ENCODE measurements at places on chromosomes 1 and 21.

- no peak for DNase-seq
These were observed 90.7 kb upstream of the GCLM start for GRCh38 chr1:93999840-94000415.

- no peak for DNase-seq
These were observed 15.2 kb downstream of the PM20D1 start for GRCh38 chr1:205834751-205835150.

- DNase-seq: no peak
These were observed 107.4 kb downstream of the TBX19 start for GRCh38 chr1:168387781-168388760.

- DNase-seq: no peak
These were observed 182.6 kb downstream of the DPYD start for GRCh38 chr1:97738270-97738669.

GRCh38 chr1:64886877-64887276 is 79.5 kb downstream of the JAK1 start:
- no peak for DNase-seq

DNA sequence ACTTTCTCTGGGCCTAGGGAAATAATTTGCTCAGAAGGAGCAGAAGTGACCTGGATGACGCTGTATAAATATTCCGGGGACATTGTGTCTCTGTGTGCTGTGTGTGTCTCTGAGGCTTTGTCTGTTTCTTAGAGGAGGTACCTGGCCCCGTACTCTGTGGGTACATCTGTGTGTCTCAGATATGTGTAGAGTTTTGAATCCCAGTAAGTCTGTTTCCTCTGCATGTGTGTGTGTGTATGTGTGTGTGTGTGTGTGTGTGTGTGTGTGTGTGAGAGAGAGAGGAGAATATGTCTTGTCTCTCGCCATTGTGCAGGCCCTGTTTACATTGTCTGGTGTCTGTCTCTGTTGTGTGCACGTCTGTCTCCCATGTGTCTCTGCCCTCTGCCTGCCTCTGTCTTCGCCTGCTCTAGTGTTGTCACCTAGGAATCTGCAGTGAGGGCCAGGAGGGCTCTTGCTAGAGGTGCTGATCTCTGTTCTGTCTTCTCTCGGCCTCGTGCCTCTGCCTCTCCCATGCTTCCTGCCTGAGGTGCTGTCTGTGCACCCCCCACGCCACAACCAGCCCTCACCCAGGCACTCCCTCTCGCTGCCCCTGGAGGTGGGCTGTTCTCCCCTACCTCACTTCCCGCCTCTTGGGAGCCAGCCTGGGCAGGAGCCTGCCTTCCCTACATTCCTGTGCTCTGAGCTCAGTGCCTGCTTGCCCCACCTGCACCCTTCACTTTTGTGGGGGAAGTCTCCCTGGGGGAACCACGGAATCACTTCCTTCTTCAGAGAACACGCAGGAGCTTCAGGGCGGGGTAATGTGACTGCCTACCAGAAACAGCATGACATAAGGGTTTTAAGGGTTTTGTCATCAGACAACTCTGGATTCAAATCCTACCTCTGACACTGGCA is 5.9 kb downstream of the MAP7D1 start:
- no peak for DNase-seq

DNA sequence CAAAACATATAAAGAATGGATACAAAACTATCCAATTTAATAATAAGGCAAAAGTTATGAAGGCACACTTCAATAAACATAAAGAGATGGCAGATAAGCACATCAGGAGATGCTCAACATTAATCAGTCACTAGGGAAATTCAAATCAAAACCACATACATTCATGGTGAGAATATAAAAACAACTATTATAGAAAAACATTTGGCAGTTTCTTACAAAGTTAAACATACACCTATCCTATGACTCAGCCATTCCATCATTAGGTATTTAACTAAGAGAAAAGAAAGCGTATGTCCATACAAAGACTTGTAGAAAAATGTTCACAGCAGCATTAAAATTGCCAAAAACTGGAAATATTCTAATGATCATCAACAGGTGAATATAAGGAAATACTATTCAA is 44.3 kb downstream of the KIFAP3 start:
- no peak for DNase-seq

- DNase-seq: no peak
These were observed 50.4 kb upstream of the PTGFR start for GRCh38 chr1:78440381-78440793.

- DNase-seq: peak; percentile 92
These were observed at the start of the genes CPTP and INTS11 for GRCh38 chr1:1324524-1325287. TSS of gene CPTP (plus strand) at chr1:1324802. CDS start at chr1:1326911, 2,109 bp downstream. TSS of gene INTS11 (minus strand) at chr1:1324660. CDS start at chr1:1324608, 52 bp downstream.

DNA sequence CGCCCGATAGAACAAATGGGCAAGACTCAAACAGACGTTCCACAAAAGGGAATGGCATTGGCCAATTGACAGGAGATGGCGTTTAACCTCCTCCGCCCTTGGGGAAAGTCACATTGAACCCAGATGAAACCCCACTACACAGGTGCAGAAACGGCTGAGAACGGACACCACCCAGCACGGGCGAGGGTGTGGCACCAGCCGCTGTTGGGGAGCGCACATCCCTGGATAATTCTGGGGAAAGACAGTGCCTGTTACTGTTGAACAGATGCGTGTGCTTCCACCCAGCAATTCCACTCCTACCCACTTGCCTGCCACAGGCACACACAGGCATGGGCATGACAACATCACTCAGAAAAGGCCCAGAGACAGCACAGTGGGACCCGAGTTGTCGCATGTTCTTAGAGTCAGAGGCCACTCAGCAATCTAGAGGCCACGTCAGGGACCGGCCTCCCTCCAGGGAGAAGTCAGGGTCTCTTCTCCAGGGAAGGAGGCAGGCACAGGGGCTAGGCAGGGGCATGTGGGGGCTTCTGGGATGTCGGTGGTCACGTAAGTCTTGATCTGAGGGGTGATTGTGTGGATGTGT is 15.2 kb downstream of the PRXL2B start:
- DNase-seq: no peak

GRCh38 chr1:185674201-185674600 is 60.0 kb upstream of the HMCN1 start:
- DNase-seq: peak; percentile 31

DNA sequence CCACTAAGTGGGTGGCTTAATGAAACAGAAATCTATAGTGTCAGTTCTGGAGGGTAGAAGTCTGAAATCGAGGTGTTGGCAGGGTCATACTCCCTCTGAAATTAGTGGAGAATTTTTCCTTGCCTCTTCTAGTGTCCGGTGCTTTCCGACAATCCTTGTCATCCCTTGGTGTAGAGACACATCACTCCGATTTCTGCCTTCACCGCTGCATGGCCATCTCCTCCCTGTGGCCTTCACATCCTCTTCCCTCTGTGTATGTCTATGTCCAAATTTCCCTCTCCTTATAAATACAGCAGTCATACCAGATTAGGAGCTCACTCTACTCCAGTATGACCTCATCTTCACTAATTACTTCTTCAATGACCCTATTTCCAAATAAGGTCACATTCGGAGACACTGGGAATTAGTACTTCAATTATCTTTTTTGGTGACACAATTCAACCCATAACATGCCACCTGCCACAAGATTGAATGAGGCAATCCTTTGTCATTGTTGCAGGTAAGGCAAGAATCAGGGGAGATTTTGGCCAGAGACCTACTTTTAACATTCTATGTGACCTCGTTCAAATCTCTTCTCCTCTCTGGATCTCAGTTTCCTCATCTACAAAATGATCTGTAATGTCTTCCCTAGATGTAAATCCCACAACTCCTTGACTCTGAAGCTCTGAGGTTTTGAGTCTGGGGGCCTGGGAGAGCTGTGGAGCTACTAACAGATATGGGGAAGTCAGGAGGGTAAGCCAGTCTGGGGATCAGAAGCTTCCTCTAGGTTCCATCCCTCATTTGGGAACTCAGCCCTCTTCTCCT is 16.1 kb downstream of the NAV1 start:
- no peak for DNase-seq

GRCh38 chr1:6260433-6260934 is 414 bp downstream of the GPR153 start:
- no peak for DNase-seq

DNA sequence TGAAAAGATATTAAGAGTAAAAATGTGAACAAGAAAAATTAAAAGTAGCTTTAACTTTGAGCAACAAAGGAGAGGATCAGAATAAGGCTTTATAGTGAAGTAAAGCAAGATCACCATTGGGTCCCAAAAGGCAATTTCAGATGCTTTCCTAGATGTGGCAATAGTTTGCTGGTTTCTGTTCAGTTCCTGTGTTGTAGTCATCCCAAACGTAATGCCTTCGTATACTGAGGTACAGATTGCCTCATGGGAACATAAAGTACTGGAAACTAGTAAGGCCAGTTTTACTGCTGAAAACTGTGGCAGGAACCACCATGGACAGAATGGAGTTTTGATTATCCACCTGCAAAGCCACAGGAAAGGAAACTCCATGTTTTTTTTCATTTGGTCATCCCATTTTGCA is 283.5 kb upstream of the SGIP1 start:
- no peak for DNase-seq

- peak; percentile 43 for DNase-seq
These were observed 203.0 kb downstream of the TOMM20 start for GRCh38 chr1:234925440-234926263.

GRCh38 chr21:23936224-23936623 is 1671.1 kb downstream of the MRPL39 start:
- peak; percentile 4 for DNase-seq

DNA sequence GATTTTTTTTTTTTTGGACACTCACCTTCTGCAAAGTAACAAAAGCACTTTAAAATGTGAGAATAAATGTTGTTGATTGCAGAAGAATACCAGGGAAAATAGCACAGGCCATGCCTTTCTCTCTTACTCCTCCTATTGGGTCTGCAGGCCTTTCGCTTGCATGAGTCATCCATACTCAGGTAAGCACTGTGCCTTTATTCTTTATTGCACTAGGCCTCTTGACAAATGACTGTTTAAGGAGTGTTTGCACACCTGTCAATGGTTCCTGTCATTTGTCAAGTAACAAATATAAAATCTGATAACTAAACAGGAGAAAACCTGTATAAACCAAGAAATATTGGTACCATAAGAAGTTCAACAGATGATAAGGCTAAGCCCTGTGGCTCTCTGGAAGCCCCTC is 106.5 kb downstream of the RGS7 start:
- no peak for DNase-seq

DNA sequence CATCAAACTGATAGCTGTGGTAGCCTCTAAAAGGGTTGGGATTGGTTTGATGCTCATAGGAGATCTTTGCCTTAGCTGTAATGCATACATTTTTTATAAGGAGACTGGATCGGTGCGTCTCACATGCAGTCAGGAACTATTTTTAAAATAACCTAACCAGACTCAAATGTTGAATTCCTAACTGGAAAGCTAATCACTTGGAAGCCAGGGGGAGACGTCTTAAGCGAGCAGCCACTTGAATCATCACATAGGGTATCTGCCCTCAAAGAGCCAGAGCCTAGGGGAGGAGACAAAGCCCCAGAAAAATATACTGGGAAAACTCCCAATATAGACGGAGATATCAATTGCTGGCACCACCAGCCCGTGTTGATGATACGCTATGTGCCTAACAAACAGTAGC is 61.7 kb upstream of the PUM1 start:
- peak; percentile 38 for DNase-seq

- no peak for DNase-seq
These were observed 41.9 kb upstream of the POU2F1 start for GRCh38 chr1:167178831-167179230.

DNA sequence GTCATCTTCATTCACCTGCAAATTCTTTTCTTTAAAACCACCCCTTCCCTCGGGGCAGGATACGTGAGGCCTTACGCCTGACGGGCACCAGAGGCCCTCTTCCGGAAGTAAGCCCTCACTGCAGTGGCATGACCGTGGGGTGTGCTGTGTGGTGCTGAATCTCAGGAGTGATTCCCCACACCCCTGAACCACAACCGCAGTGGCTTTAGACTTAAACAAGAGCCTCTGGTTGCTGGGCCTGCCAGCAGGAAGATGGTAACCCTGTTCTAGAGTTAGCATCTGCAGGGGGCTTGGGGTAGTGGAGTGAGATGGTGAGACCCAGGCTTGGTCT is 12.1 kb downstream of the BSND start:
- DNase-seq: no peak

- DNase-seq: no peak
These were observed 9.6 kb downstream of the SH3BGR start for GRCh38 chr21:39461419-39461818.

- DNase-seq: no peak
These were observed 45.1 kb downstream of the CDC7 start for GRCh38 chr1:91545506-91546300.

DNA sequence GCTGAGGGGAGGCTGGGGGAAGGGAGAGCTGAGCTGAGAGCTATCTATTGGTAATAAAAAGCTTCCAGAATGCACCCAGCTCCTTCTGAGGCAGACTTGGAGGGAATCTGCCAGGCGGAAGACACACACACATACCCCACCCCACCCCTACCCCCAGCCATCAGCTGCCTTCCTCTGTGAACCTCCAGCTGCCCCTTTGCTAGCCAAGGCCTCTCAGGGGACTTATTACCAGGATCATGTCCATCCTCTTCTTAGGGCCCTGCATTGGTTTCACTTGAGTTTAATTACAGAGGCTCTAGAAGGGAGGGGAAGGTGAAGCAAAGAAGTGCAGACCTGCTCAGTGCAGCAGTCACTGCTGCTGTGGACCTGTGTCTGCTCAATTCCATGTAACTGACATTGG is 156.4 kb downstream of the OMA1 start:
- DNase-seq: no peak

GRCh38 chr1:1068517-1069055 is 5.5 kb downstream of the RNF223 start:
- no peak for DNase-seq

DNA sequence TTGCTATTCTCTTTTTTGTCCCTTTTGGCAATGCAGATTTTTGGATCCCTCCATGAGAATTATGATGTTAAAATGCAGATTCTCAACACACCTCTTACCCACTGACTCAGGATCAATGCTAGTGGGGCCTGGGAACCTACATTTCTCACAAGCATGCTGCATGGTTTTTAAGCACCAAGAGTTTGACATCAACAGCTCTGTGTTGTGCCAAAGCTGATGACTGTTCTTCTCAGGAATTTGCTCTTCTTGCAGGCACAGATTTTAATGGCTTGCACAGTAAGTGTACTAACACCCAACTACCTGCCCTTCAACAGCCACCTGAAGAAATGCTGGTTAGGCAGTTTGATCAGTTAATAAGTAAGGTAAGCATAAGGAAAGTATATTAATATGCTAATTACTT is 468.7 kb downstream of the PTBP2 start:
- no peak for DNase-seq
